ENCODE measurements at places on chromosomes 3 and 15. TPM values are rescaled to one million over a fixed set of nuclear protein-coding genes. Genes with fewer than 3 reads are reported as not detected.

CFAP100 gene
- total RNA-seq, result not detected

ZFYVE19 gene
- 16.2 TPM for total RNA-seq

SLC12A8 gene
- total RNA-seq, result 9.7 TPM

ANKRD63 gene
- not detected for total RNA-seq

C3orf38 gene
- 28.9 TPM for total RNA-seq

KIF7 gene
- total RNA-seq, result 15.7 TPM

CCDC71 gene
- total RNA-seq, result 36.8 TPM

SLC15A2 gene
- 0.32 TPM for total RNA-seq

ZPLD1 gene
- total RNA-seq, result not detected

IRAK2 gene
- total RNA-seq, result 5.6 TPM

EOMES gene
- total RNA-seq, result not detected

GOLGA8G gene
- under 0.01 TPM for total RNA-seq

CTXND1 gene
- total RNA-seq, result not detected

SLC51A gene
- not detected for total RNA-seq

ZNF660 gene
- total RNA-seq, result 1.7 TPM

BFSP2 gene
- not detected for total RNA-seq

RTP4 gene
- 2.8 TPM for total RNA-seq

SLC2A2 gene
- total RNA-seq, result under 0.01 TPM

SNX4 gene
- total RNA-seq, result 32.5 TPM

DNAJC17 gene
- 12.0 TPM for total RNA-seq

SERINC4 gene
- 0.12 TPM for total RNA-seq

ANKRD34C gene
- not detected for total RNA-seq

PLSCR2 gene
- not detected for total RNA-seq

MASP1 gene
- total RNA-seq, result 204 TPM

IL5RA gene
- total RNA-seq, result not detected
